ENCODE measurements at places on chromosomes 4 and X. TPM values are rescaled to one million over a fixed set of nuclear protein-coding genes. Genes with fewer than 3 reads are reported as not detected.
A peak's percentile ranks its signal among the peaks of the same experiment; 100 is the strongest.

DNA sequence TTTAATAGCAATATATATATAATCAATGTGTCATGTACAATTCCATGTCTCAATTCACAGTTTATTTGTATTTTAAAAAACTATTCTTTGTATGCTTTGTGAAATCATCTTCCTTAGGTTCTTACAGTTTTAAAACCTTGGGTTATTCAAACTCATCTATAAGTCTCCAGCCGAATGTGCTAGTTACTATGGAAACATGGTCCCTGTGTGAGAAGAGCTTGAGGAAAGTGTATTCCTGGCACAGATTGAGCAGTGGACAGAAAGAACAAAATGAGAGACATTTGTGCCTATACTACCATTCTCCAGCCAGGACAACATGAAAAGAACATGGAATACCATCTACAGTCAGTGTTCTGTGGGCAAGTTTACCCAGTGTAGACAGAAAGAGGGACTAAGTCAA is 103.4 kb downstream of the EFHC2 start:
- no peak for DNase-seq

- no peak for DNase-seq
These were observed 612.2 kb downstream of the IQCM start for GRCh38 chr4:149203256-149204001.

DNA sequence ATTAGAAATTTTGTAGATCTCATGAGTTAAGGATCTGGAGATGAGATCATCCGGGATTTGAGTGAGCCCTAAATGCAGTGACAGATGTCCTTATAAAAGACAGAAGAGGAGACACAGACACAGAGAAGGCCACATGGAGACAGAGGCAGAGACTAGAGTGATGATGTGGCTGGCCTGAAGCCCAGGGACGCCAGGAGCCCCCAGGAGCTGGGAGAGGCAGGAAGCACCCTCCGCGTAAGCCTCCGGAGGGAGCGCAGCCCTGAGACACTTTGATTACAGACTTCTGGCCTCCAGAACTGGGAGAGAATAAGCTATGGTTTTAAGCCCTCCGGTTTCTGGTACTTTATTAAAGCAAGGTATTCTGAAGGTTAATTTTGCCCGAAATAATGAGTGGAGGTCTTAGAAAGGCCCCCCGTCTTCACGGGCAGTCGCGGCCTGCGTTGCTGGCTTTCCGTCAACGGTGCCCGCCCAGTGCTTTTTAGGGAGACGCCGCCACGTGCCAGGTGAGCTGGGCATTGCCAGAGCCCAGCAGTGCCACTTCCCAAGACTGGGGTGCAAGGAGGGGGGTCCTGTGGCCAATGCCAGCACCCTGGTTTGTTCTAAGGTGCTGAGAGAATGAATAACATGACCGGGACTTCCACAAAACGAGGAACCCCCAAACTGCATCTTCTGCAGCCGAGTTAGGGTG is 8.1 kb downstream of the DHRSX start:
- DNase-seq: no peak

DNA sequence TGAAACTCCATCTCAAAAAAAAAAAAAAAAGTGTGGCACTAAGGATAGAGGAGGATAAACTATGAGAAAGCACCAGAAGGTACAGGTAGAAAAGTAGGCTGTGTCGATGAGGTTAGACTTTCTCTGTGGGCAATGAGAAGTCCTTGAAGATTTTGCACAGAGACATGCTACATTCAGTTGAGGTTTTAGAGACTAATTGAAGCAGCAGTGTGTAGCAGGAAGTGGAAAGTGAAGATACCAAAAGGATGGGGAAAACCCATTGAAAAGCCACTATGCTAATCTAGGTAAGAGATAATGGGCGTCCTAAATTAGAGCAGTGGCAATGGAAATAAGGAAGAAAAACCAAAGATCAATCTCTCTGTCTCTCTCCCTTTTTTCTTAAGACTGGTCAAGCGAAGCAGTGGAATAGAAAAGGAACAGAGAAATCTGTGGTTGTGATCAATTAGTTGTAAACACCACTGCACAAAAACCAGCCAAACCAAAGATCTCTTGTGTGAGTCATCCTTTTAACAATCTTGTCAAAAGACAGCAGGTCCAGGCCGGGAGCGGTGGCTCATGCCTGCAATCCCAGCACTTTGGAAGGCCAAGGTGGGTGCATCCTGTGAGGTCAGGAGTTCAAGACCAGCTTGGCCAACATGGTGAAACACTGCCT is 3.5 kb downstream of the SPINK2 start:
- no peak for DNase-seq

GRCh38 chrX:41559235-41560052 is 112.3 kb downstream of the NYX start:
- no peak for DNase-seq

- DNase-seq: no peak
These were observed 134.4 kb upstream of the JADE1 start for GRCh38 chr4:128675083-128675482.

- no peak for DNase-seq
These were observed 119.2 kb upstream of the GRID2 start for GRCh38 chr4:92184566-92184965.

DNA sequence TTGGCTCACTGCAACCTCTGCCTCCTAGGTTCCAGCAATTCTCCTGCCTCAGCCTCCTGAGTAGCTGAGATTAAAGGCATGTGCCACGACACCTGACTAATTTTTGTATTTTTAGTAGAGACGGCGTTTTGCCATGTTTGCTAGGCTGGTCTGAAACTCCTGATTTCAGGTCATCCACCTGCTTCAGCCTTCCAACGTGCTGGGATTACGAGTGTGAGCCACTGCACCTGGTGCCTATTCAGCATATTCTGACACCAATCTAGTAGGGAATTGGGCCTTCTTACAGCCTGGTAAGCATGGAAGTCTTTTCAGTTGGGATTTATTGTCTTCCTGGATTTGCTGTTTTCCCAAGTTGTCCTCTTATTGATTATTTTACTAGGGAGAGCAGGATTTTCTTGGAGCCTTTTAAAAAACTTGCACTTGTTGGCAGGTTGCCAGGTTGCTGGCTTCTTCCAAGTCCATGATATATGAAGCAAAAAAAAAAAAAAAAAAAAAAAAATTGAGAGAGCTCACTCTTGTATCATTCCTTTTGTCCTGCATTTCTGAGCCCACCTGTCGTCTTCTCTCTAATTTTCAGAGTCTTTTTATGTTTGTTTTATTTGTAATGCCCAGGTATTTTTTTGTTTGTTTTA is 43.7 kb downstream of the TMPRSS11E start:
- DNase-seq: no peak

DNA sequence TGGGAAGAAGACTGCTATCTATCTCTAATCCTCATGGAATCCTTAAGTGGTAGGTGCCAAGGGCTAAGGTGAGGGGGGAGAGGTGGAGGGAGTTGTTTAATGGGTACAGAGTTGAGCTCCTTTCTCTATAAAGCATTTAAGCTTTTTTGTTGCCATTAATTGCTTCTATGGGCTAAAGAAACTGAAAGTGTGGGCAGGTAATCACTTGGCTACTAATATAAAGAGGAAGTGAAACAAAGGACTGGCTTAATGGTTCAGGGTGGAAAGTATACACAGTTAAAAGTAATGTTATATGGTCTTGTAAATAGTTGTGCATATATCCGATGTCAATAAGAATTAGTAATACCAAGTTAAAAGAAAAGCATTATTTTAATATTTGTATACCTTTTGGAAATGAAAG is 83.9 kb downstream of the POLA1 start:
- no peak for DNase-seq

GRCh38 chr4:137370679-137371078 is 161.6 kb downstream of the PCDH18 start:
- DNase-seq: no peak

- DNase-seq: no peak
These were observed 231.3 kb upstream of the CXXC4 start for GRCh38 chr4:104726002-104726401.

DNA sequence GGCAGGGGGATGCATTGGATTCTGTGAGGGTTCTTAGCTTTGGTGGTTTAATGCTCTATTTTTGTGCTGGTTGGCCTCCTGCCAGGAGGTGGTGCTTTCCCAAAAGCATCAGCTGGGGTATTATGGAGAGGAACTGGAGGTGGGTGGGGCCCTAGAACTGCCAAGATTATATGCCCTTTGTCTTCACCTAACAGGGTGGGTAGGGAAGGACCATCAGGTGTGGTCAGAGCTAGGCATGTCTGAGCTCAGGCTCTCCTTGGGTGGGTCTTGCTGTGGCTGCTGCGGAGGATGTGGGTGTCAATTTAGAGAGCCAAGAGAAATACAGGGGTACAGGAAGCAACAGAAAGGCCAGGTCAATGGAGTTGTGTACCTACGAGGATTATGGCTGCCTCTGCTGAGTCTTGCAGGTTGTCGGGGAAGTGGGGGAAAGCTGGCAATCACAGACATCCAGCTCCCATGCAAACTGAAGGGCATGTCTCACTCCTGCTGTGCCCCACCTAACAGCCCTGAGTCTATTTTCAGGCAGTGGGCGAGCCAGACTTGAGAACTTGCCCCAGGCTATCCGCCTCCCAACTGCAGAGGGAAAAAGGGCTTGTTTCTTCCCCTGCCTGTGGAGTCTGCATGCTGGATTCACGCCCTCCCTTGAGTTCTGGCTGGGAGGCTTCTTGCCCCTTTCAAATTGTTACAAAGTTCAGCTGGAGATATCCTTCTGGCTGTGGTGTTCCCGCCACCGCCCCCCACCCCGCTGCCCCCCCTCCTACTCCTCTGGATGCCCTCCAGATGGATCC is 212.0 kb downstream of the COMMD8 start:
- DNase-seq: no peak

DNA sequence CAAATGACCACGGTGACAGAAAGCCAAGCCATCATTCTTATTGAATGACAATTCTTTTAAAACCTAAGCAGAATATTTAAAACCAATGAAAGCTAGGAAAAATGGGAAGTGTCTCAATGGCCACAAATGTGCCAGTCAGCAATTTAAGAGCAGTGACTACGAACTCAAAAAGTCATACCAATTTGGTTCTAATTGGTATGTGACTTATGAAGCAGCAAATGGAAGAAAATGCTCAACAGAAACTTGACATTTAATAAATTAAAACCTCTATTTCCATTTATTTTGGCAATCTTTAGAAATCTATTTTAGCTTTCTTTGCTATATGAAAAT is 25.7 kb upstream of the BCLAF3 start:
- DNase-seq: no peak

- no peak for DNase-seq
These were observed 85.3 kb downstream of the DCAF8L2 start for GRCh38 chrX:27675493-27675892.

DNA sequence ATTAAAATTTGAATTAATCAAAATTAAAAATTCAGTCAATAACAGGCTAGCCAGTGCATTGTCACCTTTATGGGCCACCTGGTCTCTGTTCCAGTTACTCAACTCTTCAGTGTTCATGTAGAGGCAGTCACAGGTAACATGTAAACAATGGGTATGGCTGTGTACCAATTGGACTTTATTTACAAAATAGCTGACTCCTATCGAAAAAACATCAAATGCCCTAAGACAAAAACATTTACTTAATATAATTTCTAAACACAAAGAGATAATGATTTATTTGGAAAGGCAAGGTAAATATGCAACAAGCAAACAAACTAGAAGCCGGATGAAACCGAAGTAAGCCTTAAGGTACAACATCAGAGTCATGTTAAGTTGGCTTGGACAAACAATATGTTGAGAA is 8.8 kb downstream of the TMEM150C start:
- no peak for DNase-seq

- DNase-seq: no peak
These were observed 49.2 kb upstream of the FAM9C start for GRCh38 chrX:13093529-13094140.

DNA sequence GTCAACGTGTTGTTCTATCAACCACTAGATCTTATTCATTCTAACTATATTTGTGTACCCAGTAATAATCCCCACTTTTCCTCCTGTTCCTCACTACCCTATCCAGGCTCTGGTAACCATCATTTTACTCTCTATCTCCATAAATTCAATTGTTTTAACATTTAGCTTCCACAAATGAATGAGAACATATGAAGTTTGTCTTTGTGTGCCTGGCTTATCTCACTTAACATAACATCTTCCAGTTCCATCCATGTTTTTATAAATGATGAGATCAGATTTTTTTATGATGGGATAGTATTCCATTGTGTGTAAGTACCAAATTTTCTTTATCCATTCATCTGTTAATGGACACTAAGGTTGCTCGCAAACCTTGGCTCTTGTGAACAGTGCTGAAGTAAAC is 59.9 kb upstream of the IBSP start:
- DNase-seq: no peak

- DNase-seq: peak; percentile 87
These were observed 68.2 kb downstream of the ARHGAP10 start for GRCh38 chr4:147799986-147800555.

DEFB131A gene
- not detected for total RNA-seq

GPR173 gene
- total RNA-seq: not detected

STK32B gene
- total RNA-seq: not detected

FAM184B gene
- not detected for total RNA-seq

SSX1 gene
- not detected for total RNA-seq

AP1S2 gene
- total RNA-seq: 26.7 TPM

PARM1 gene
- not detected for total RNA-seq

HTN1 gene
- total RNA-seq: not detected

SLC26A1 gene
- 0.88 TPM for total RNA-seq

SLC9B1 gene
- 0.43 TPM for total RNA-seq

Measured in natural killer cell treated with Interleukin-12 subunit alpha and Interleukin-12 subunit beta and Interleukin-15 and Interleukin-18, amount 100 ng/mL, for 72 hours (primary cell).